ENCODE measurements at places on chromosomes 12 and 14.
A peak's percentile ranks its signal among the peaks of the same experiment; 100 is the strongest.

DNA sequence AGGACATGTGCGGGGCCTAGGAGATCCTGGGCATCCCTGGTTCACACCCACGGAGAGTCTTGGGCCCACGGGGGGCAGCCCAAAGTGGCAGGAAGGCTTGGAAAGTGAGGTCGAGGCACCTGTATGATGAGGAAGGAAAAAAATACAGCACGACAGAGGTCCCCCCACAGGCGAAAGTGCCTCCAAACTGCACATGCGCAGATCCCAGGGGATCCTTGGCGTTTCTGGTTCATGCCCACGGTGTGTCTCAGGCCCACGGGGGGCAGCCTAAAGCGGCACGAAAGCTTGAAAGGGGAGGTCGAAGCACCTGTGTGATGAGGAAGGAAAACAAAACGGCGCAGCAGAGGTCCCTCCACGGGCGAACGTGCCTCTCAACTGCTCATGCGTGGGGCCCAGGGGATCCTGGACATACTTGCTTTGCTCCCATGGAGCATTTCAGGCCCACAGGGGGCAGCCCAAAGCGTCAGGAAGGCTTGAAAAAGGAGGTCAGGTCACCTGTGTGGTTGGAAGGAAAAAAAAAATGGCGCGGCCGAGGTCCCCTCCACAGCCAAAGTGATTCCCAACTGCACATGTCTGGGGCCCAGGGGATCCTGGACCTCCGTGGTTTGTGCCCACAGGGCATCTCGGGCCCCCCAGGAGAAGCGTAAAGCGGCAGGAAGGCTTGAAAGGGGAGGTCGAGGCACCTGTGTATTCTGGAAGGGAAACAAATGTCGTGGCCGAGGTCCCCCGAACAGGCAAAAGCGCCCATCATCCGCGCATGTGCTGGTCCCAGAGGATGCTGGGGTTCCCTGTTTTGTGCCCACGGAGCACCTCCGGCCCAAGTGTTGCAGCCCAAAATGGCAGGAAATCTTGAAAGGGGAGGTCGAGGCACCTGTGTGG lies 582.6 kb downstream of the ALG10 start:
- no peak for DNase-seq

DNA sequence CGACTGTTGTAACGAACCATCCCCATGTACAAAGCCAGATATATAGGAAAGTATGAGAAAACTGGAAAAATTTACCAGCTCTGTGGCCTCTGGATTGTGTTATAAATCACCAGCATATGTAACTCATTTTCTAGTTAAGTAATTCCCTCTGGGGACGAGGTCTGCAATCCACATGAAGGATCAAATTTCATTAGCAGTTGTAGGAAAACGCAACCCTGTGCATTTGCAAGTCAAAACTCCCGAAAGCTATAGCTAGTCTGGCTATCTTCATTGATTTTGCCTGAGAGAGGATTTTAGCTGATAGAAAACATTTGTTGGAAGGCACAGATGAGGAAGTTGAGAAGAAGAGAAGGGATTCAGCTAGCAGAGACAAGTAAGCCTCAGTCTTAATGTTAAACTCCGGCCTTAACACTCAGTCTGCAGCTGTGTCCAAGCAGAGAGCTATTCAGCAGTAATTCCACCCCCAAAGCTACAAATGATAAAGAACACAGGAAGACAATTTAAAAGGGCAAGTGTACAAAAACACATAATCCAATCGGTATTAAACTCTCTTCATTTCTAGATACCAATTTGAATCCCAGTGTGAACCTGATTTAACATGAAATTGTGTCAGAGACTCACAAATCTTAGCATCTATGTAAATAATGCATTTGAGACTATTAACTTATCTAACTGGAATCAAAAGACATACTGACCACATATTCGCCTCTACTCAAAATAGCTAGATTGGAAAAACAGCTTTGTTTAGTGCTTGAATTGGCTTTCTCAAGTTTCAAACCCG lies 54.2 kb upstream of the CERS5 start:
- DNase-seq: no peak

DNA sequence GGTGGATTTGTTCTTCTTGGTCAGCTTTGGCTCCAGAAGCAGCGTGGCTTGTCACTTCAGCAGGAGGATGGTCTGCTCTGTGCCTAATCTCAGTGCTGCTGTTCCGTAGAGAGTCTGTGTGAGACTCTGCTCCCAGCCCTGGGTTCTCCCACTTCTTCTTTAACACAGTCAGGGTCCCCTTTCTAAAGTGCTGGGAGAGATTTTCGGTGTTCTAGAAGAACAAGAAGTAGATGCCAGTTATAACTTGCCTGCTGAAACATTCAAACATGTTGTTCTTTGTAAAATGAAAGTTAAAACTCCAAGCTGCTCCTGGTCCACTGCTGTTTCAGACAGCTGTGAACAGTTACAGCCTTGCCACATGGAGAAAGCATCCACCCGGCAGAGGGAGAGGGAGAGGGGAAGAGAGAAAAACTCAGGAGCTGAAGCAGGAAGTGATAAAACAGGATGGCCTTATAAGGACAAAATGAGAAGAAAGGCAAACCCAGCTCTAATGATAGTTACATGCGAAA lies 55.2 kb upstream of the CERS5 start:
- no peak for DNase-seq

- no peak for DNase-seq
These were observed 2.8 kb downstream of the FBXL14 start for GRCh38 chr12:1591543-1591942.

DNA sequence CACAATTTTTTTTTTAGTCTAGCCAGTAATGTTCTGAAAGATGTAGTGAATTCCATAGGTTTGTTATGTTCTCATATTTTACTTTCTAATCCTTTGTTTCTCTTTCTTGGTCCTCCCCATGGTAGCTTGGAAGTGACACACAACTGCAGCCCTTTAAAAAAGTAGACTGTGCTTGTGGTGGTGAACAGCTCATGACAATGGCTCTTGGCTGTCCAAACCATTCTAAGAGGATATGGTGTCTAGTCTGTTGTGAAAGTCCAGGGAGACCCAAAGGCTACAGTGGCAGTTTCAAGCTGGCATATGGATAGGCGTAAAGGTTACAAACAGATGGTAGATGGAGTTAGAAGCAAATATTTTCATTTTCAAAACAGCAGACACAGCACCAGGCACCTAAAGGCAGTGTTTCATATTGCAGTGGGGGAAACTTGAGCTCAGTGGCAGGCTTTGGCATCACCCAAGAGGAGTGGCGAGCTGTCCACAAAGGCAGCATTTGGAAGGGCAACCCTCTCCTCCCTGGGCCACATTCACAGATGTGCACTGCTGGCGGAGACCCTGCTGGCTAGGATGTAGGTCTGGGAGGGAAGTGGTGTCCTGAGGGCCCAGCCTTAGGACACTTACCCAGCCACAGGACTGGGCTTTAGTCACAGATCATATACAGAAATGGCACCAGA lies 102.1 kb downstream of the DYRK2 start:
- no peak for DNase-seq

GRCh38 chr12:92216092-92216491 lies 70.4 kb upstream of the BTG1 start:
- no peak for DNase-seq

DNA sequence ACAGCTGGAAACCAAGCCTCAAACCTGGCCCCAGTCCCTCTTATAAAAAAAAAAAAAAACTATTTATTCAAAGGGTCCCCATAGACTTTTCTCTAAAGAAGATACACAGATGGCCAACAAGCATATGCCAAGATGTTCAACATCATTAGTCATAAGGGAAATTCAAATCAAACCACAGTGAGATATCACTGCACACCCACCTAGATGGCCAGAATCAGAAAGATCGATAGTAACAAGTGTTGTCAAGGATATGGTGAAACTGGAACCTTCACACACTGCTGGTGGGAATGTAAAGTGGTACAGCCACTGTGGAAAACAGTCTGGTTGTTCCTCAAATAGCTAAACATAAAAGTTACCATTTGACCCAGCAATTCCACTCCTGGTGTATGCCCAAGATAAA lies 5.9 kb upstream of the NFYB start:
- no peak for DNase-seq

DNA sequence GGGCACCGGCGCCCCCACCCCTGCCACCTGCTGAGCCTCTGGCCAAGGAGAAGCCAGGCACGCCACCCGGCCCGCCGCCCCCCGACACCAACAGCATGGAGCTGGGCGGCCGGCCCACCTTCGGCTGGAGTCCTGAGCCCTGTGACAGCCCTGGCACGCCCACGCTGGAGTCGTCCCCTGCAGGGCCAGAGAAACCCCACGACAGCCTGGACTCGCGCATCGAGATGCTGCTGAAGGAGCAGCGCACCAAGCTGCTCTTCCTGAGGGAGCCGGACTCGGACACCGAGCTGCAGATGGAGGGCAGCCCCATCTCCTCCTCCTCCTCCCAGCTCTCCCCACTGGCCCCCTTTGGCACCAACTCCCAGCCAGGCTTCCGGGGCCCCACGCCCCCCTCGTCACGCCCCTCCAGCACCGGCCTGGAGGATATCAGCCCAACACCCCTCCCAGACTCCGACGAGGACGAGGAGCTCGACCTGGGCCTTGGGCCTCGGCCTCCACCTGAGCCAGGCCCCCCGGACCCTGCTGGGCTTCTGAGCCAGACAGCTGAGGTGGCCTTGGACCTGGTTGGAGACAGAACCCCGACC lies 6.5 kb downstream of the SETD1B start:
- DNase-seq: no peak

GRCh38 chr12:12398026-12398859 lies 41.4 kb downstream of the BORCS5 start:
- no peak for DNase-seq

- DNase-seq: peak; percentile 74
These were observed 26.1 kb downstream of the JDP2 start for GRCh38 chr14:75453817-75454434.

- no peak for DNase-seq
These were observed 26.8 kb upstream of the CLIP1 start for GRCh38 chr12:122449317-122449716.

DNA sequence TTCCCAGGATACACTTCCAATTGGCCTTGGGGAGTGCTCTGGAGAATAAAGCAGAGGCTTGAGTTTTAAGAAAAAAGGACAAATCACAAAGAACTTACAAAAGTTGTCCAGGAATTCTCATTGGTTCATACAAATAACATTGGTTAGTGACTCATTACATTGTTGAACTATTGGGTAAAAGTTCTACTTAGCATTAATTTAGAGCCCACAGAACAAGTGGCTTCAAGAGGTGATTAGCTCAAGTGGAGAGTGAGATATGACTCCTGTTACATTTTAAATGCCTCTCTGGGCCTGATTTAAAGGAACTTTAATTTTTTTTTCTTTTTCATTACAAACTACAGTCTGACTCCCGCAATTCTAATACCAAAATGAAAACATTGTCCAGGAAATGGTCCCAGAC lies 72.9 kb downstream of the ASCL4 start:
- no peak for DNase-seq

DNA sequence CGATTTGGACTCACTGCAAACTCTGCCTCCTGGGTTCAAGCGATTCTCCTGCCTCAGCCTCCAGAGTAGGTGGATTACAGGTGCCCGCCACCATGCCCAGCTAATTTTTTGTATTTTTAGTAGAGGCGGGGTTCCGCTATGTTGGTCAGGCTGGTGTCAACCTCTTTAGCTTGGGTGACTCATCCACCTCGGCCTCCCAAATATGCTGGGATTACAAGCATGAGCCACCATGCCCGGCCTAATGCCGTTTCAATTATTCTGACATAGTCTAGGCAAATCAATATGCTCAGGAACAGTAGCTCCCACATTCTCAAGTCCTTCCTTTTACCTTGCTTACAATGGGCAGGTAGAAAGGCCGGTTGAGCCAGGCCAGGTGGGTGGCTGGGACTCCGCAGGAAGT lies 82.0 kb upstream of the EEA1 start:
- no peak for DNase-seq

DNA sequence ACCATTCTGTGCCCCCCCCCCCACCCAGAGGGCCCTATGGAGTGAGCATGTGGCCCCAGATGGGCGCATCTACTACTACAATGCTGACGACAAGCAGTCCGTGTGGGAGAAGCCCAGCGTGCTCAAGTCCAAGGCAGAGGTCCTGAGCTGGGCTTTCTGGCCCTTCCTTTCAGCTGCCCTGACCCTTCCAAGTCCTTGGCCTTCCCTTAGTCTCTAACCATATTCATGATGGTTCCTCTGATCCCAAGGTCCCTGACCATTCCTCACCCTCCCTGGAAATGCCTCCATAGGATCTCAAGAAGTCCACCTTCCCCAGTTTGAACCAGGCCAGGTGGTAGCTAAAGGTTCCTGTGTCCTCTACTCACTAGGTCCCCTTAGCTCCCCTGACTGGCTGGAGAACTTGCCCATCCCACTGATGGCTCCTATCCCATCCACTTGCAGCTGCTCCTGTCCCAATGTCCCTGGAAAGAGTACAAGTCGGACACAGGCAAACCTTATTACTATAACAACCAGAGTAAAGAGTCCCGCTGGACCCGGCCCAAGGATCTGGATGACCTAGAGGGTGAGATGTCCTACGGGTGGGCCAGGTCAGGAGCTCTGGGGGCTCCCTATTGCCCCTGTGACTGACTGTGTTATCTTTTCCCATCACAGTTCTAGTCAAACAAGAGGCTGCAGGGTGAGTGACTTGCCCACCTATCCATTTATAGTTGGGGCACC lies 9.8 kb downstream of the PRPF40B start:
- no peak for DNase-seq

- DNase-seq: no peak
These were observed 41.1 kb downstream of the CEP83 start for GRCh38 chr12:94418517-94418916.

DNA sequence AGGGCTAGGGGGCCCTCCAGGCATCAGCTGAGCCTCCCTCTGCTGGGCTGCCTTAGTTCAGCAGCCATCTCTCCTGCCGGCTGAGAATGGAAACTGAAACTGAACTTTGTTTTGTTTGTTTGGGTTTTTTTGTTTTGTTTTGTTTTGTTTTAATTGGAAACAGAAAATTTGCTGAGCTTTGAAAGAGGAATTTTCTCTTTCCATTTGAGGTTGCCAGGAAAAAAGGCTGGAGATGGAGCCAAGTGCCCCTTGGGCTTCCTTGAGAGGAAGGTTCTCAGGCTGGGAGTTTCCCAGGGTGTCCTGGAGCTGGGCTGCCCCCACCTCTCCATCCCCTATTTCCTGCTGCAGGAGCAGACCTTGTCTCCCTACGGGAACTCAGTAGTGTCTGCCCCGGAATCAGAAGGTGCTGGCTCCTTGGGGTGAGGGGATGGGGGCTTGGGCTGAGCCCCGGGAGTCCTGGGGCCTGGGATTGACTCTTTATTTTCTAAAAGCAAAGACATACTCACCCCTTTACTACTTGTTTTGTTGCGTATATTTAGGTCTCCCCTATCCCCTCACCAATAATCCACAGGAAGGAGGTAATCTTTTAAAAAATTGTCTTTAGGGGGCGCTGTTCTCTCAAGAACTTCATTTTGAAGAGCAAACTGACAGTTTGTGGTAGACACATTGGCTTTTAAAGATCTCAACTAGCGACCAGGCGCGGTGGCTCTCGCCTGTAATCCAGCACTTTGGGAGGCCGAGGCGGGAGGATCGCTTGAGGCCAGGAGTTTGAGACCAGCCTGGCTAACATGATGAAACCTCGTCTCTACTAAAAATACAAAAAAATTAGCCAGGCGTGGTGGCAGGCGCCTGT lies 21.3 kb upstream of the OASL start:
- peak; percentile 47 for DNase-seq

GRCh38 chr12:7130701-7131501 lies 730 bp downstream of the CLSTN3 start:
- peak; percentile 51 for DNase-seq
